ENCODE measurements at places on chromosomes 13 and 19.

DNA sequence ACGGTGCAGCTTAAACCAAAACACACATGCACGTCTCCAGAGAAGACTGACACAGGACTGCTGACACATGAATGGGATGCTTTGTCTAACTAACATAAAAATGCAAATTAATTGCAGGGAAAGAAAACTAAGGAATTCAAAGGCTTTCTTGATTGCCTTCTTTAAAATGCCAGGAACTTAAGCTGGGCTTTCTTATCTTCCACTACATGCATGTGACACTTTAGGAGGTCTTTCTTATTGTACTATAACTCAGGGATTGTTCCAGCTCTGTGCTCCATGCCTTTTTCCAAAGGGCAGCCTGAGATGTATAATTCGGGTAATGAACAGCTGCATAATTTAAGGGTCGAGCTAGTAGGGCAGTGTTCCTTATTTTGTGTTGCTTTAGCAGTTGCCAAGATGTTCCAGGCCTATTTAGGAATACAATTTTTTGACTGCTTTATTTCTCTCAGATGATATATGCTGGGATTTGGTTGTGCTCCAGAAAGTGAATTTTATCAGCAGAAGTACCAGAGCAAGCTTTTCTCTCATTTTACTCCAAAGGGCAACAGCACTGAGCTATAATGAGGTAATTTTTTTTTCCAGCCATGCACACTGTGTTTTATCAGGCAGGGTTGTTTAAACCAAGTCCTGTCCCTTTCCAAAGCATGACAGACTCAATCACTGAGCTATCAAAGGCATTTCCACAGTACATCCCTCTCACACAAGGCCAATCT, 885.2 kb downstream of the PCDH9 start:
- DNase-seq = no peak

GRCh38 chr19:28003543-28003942, 1209.4 kb downstream of the UQCRFS1 start:
- no peak for DNase-seq

- no peak for DNase-seq
These were observed 433.7 kb downstream of the DIAPH3 start for GRCh38 chr13:59730026-59730425.

- DNase-seq = no peak
These were observed 7.0 kb downstream of the CALM3 start for GRCh38 chr19:46608178-46608577.

DNA sequence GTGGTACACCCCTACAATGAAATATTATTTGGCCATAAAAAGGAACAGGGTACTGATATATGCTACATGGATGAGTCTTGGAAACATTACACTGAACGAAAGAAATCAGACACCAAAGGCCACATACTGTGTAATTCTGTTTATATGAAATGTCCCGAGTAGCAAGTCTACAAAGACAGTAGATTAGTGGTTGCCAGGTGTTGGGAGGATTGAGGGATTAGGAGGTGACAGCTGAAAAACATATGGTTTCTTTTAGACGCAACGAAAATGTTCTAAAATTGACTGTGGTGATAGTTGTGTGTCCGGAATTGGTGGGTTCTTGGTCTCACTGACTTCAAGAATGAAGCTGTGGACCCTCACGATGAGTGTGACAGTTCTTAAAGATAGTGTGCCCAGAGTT, 35.1 kb downstream of the IL17D start:
- DNase-seq = no peak

GRCh38 chr19:30557212-30557611, 185.0 kb downstream of the ZNF536 start:
- DNase-seq = no peak

DNA sequence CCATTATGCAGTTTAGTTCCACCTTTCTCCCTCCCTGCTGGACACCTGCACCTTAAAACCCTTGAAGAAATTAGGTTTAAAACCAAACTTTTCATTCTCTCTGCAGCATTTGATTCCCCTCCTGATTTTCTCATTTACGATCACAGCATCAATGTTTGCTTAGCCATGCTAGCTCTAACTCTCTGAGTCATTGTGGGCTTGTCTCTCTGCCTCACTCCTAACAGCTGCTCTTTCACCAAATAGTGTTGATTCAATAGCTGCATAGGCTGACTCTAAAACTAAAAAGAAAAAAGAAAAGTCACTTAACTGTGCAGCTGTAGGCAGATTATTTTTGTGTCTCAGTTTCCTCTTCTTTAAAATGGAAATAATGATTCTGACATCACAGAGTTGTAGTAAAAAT, 1124.9 kb downstream of the DIAPH3 start:
- DNase-seq = no peak

DNA sequence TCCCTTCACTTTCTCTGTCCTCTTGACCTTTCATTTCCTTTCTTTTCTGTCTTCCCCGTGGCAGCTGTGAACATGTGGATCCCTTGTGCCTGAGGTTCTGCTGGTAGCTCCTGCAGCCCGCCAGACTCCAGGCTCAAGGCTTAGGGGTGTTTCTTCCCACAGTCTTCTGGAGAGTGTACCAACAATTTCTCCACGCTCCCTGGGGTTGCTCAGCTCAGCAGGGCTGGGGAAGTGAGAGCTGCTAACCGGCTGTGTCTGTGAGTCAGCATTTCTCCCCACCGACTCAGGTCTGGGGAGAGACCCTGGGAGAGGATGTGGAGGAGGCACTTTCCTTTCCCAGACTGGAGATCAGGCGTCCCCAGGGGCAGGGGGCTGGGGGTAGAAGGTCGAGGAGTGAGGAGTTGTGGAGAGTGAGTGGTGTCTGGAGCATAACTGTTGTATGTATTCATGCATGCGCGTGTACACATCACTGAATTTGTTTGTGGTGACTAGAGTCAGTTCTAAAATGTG, 193.6 kb downstream of the KCNRG start:
- DNase-seq = no peak

GRCh38 chr19:14375582-14376291, 5.5 kb upstream of the ADGRE5 start:
- no peak for DNase-seq

- DNase-seq = no peak
These were observed 280.0 kb downstream of the SHISA2 start for GRCh38 chr13:25771641-25772478.
